ENCODE measurements at places on chromosomes 3 and 15.

DNA sequence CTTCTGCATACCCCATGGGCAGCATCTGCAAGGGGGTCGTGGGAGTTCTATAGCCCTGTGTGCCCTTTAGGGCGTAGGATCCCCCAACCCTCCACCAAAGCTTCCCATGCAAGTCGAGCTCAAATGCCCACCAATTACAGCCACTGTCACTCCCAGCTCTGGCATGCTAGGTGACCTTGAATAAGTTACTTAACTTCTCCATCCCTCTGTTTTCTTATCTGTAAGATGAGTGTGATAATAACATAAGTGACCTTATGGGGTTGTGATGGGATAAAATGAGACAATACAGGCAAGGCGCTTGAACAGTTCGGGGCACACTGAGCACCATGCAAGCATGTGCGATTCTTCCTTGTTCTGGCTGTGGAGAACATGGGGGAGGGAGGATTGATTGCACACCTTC, 74.8 kb upstream of the POMGNT2 start:
- no peak for DNase-seq

GRCh38 chr15:63287109-63287508, 9.7 kb downstream of the APH1B start:
- DNase-seq: no peak

DNA sequence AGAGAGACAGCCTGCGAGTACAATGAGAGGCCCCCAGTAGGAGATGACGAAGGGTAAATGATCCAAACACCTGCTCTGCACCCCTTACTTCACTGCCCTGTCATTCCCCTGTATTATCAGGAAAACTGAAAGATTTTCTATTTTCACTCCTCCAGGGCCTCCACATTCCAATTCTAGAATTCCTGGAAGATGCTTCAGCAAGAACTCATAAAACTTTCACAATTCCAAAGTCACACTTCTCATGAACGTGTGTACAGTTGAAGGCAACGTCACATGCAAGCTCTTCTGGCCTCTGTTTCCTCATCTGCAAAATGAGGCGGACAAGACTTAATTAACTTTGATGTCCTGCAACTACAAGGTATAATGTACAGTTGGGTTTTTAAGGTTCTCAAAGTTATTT, 62.8 kb upstream of the SPATA12 start:
- DNase-seq: no peak

- DNase-seq: no peak
These were observed 52.4 kb downstream of the HEG1 start for GRCh38 chr3:125003369-125003853.

GRCh38 chr3:839981-840380, 252.8 kb upstream of the CNTN6 start:
- DNase-seq: no peak

GRCh38 chr3:112030901-112031300, 3.6 kb upstream of the TMPRSS7 start:
- no peak for DNase-seq

- no peak for DNase-seq
These were observed 100.8 kb downstream of the STAC start for GRCh38 chr3:36480911-36481648.

DNA sequence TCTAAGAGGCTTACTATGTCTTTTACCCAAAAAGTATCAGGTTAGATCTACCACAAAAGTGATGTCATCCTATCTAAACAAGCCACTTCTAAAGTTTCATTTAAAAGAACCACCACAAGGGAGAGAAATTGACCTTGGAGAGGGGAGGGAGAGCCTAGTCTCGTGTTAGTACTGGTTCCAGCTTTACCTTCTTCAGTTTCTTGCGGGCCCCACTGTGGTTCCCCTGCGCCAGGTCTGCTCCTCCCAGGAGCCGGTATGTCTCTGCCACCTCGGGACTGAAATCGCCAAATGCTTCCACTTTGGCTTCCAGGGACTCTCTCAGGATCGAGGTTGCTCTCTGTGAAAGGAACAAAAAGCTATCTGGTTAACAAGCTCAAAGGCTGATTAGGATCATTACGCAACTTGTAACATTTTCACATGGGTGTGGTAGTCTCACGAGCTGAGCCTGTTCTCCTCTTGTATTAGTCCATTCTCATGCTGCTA, 51.1 kb downstream of the SYNM start:
- no peak for DNase-seq

- DNase-seq: peak; percentile 92
These were observed at the start of the genes GTF2E1 and RABL3 for GRCh38 chr3:120742198-120742848. GTF2E1 (plus strand) TSS chr3:120742744; CDS start chr3:120750553, 7,809 bp downstream. RABL3 (minus strand) TSS chr3:120742516; CDS start chr3:120742507, 9 bp downstream.

GRCh38 chr15:67185621-67186225, 68.7 kb downstream of the AAGAB start:
- DNase-seq: no peak

GRCh38 chr3:64627471-64628321, 60.1 kb downstream of the ADAMTS9 start:
- no peak for DNase-seq

Measured in activated T-helper 1 cell treated with anti-CD3 and anti-CD28 coated beads, Interleukin-2, amount 50 U/mL, for 16 hours (primary cell).